ENCODE measurements at places on chromosomes 11 and 22.

DNA sequence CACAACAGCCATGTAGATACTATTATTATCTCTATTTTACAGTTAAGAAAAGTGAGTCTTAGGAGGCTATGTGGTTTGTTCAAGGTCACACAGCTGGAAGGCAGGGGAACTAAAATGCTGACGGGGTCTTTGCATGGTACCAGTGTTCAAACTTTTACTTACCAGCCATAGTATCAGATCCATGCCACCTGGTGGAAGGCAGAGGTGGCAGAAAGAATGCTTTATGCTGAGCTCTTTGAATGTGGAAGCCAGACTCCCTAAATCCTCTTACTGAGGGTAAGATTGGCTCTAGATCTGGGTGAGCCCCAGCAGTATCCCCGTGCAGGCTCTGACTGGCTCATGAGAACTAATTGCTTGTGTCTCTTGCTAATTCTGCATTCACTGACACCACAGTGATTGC is 54.3 kb upstream of the NAV2 start:
- DNase-seq: no peak

GRCh38 chr22:44714703-44715350 is 12.8 kb downstream of the PRR5 start:
- DNase-seq: no peak

DNA sequence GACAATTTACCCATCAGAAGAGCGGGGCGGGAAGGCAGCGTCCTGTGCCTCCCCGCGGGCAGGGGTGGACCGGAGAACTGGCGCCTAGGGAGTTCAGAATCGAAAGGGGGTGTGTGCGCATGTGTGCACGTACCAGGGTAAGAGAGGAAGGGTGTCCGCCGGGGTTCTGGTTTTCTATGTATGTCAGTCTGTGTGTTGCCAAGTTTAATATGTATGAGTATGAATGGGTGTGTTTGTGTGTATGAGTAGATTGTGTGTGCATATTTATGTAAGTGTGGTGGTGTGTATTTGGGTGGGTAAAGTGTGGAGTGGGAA is 2.0 kb downstream of the KCNC1 start:
- no peak for DNase-seq

DNA sequence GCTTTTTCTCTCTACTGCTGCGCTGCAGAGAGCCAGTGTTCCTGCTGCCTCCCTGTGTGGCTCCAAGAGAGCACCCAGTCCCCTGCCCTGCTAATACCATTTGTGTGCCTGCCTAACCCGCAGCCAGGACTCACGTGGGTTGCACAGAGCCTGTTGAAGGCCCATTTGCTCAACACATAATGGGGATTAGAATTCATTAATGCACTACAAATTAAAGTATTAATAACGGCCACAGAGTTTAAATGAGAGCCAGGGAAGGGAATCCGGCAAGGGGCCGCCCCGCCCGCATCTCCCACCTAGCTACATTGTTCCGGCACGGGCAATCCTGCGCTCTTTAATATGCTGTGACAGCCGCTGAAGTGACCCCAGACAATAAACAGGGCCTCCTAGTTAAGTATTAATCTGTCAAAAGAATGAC is 211.3 kb downstream of the NXPE2 start:
- DNase-seq: no peak

GRCh38 chr11:131737357-131737756 is 366.9 kb downstream of the NTM start:
- no peak for DNase-seq

DNA sequence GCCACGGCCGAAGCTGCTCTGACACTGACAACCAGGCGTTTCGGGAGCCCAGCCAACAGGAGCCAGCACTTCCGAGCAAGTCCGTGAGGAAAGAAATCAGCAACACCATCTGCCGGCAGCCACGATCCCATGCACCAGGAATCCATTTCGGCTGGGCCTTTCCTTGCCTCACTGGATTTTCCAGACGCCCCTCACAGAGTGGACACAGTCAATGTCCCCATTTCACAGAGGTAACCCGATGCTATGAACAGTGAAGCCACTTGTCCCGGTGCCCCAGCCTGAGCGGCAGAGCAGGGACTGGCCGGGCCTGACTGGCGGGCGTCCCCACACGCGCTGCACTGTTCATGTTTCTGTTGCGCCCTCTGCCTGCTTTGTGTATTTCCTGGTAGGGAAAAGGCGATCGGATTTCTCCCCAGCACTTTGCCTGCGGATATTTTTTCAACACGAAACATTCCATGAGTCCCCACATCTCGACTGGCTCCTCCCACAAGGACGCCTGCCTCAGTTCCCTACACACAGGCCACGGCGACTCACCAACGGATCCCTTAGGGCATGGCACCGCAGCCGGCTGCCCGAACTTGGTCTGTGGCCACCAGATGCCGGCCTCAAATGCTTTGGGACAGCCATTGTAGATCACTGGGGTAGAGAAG is 55.3 kb downstream of the TRMU start:
- no peak for DNase-seq

DNA sequence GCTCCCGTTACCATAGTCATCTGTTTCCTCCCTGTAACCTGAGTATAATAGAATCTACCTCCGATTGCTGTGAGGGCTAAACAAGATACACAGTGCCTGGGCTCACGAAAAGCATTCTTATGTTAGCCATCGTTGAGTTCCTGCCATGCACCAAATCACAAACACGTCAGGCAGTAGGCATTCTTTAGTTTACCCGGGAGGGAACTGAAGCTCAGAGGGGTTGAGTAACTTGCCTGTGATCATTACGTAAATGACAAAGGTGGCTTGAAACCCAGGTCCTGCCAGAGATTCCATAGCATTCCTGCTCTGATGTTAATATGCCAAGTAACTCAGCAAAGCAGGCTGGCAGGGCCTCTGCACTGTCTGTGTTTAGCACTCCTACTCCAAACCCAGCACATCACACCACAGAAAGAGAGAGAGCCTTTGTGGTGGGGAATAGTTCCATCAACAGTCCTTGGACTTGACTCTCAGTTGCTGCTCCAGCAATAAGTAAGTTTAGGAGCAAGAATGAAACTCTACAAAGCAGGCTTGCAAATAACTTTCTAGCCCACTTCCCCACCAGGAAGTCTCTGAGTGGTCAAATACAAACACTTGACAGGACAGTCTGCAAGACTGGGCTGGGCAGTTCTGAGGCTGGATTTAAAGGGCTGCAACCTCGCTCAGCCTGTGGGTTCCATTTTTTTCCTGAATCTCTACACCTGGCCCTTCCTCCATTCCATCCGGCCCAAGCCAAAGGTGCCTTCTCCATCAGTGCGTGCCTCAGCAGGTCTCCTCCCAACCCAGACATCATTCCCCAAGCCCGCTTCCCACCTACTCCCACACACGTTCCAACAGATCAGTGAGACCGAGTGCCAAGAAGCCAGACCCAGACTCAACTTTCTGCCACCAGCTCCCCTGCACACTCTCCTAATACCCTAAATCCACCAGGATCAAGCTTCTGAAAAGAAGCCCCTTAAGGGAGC is 1.1 kb downstream of the SCN2B start:
- DNase-seq: no peak

DNA sequence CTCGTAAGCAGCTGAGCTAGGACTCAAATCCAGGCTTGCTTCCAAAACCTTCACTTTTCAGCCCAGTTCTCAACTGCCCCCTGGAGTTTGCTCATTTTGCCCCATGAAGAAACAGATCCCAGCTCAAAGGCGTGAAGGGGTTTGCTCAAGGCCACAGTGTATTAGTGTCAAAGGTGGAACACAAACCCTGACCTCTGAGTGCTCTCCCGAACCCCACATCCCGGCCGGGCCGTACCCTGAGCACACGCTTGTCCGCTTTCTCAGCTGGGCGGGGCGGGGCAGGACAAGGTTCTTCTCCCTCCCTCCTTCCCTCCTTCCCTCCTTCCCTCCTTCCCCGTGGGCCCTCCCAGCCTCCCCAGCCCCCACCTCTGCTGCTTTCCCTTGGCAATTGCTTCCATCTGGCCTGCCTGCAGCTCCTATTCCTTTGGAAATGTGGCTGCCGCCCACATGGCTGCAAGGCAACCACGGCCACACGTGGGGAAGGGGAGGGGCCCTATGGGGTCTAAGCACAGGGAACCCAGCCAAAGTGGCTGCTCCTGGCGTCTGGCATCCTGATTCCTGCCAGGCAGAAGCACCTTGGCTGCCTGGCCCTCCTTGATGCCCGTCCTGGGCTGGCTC is 4.1 kb downstream of the ST3GAL4 start:
- no peak for DNase-seq

- no peak for DNase-seq
These were observed 17.3 kb downstream of the KCTD17 start for GRCh38 chr22:37068859-37069258.

DNA sequence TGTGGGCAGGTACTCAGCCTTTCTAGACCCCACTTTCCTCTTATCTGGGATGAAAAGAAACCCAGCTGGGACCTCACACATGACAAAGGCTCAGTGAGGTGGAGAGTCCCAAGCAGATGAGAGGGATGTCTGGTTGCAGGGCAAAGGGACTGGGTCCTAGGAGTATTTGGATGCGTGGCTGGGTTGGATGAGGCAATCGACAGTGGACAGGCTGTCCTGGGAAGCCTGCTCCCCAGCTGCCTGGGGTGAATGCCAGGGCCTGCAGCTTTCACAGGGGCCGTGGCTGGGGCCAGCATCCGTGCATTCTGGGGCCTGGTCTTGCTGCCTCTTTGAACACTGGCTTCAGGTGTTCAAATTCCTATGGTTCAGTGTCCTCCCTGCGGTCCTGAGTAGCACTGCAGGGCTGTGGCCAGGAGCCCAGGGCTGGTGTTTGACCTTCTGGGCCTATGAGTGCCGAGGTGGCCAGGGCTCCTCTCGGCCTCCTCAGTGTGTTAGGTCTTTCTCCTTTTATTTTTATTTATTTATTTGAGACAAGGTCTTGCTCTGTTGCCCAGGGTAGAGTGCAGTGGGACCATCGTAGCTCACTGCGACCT is 65.3 kb downstream of the MCM5 start:
- no peak for DNase-seq

DNA sequence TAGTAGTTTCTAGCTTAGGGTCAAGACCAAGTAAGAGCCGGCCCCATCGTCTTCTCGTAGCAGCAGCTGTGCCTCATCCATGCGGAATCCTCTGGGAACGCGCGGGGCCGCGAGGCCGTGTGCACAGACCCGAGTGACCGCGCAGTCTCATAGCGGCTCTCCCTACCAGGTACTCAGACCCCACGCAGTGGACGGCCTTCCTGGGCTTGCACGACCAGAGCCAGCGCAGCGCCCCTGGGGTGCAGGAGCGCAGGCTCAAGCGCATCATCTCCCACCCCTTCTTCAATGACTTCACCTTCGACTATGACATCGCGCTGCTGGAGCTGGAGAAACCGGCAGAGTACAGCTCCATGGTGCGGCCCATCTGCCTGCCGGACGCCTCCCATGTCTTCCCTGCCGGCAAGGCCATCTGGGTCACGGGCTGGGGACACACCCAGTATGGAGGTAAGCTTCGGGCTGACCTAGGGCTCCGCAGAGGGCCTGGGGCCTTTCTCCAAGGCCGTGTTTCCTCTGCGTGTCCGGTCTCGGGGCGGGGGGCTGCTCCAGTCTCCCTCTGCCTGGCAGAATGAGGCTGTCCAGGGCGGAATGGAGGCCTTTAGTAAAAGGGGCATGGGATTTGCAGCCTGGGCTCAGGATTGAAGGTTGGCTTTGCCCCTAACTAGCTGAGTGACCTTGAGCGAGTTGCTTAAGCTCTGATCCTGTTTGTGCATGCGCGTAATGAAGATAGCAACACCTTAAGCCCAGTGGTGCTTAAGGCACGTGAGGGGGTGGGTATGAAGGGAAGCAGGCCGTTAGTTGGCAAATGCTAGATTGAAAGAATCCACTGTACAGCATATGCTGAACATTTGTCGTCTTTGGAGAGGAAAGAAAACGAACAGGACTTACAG is 48.9 kb downstream of the ST14 start:
- DNase-seq: no peak

GRCh38 chr11:109856928-109857327 is 236.3 kb upstream of the ZC3H12C start:
- no peak for DNase-seq

GRCh38 chr11:26849036-26849435 is 127.2 kb upstream of the SLC5A12 start:
- no peak for DNase-seq

DNA sequence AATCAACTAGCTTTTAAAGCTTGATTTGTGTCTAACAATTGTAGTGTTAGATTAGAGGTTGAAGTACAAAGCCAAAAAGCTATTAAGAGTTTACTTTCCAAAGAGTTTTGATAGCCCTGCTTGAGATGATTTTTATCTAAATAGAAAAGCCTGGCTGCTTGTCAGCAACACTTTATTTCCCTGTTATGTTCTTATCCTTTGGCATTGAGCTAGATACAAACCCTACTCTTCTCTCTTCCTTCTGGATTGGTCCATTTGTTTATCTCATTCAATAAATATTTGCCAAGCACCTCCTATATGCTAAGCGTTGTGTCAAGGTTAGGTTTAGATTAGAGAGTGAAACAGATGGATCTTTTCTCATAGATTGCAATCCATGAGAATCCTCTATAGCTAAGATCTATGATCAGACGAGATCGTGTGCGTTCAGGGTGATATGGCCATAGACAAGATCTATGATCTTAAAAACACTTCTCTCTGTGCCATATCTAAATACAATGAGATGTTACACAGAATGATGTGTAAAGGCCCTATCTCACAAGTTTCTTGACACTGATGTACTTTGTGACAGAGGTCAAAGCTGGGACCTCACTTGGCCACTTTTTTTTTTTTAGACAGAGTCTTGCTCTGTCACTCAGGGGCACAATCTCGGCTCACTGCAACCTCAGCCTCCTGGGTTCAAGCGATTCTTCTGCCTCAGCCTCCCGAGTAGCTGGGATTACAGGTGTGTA is 57.8 kb downstream of the CTNND1 start:
- no peak for DNase-seq

DNA sequence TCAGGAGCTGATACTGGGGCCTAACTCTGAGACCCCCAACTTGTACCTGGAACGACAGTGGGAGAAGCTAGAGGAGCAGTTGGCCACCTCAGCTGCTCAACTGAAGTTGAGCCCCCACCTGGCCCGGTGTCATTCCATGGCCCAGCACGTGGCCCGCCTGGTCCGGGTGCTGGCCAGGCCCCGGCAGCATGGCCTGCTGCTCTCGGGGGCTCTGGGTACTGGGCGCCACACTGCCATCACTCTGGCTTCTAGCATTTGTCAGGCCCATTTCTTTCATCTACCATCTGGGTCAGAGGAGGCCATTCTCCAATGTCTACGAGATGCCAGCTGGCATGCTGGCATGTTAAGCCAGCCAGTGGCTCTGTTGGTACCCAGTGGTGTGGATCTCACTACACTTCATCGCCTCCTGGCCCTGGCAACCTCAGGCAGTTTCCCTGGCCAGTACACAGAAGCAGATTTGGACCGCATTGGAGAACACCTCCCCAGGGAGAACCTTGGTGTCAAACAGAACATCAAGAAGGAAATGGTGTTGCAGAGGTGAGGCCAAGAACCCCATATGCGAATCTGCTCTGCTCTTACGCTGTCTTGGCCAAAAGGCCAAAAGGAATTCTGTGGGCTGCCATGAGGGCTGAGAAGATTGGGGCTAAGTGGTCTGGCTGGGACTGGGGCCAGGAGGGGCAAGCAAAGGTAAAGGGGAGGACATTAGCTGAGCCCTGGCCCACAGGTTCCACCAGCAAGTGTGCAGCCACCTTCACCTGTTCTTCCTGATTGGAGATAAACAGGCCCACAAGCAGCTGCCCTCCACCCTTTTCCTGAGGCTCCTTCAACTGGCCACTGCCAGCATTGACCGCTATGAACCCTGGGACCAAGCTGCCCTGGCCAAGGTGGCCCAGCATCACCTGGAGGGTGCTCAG is 45.4 kb downstream of the RRP8 start:
- DNase-seq: no peak

GRCh38 chr11:128904303-128904655 is 13.1 kb downstream of the KCNJ5 start:
- DNase-seq: no peak
